Right cardiac atrium (tissue), 5 donors: ENCODE measurements at places on chromosomes 2 and 18.

- DNase-seq: no peak
Measured at GRCh38 chr2:166942377-166942776, 54.1 kb downstream of the XIRP2 start.

- DNase-seq: no peak
Measured at GRCh38 chr2:232949016-232949415, 64.0 kb downstream of the NGEF start.

DNA sequence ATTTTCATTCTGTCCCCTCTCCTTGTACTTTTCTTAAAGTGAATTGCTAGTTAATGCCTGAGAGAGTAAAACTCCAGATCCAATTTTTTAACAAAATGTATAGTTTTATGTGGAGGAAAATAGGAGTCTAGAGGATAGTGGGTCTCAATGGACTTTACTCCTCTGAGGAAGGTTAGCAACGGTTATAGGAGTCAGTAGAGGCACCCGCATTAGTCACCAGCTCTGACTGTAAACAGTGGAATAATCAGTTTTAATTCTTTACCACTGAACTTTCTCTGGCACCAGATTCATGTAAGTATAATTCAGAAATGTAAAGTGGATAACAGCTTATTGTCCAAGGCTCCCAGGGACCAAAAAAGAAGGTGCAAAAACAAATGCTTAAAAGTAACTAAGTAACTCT lies 38.7 kb upstream of the HNMT start:
- no peak for DNase-seq

DNA sequence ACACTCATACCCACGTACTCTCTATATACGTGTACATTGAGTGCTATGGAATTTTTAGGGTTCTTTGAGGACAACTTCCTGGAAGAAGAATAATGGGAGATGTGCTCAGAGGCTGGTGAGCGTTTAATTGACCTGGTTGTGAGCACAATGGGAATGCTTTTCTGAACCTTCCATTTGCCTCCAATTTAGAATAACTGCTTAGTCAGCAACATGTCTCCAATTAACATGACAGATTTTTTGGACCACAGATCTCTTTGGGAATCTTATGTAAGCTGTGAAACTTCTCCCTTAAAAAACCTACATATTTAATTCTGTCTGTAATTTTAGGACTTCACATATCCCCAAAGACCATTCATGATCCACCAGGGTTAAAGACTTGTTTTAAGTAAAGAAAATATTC lies 166.7 kb upstream of the TNP1 start:
- no peak for DNase-seq

DNA sequence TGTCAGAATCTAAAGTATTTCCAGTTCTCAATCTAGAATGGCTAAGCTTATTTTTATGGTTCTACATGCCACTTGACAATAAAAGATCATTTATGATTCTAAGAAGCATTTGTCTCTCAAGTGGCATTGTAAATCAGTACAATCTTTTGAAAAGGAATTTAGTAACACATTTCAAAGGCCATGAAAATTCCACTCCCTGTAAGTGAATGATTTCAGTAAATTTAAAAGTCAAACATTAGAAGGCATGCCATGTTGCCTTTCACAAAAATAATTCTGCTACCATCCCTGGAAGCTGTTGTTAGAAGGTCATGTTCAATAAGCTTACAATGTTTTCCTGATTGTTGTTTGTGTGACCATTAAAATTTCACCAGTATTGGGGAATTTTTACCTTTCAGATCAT lies 142.9 kb downstream of the RPIA start:
- DNase-seq: no peak

GRCh38 chr2:153373510-153374279 lies 104.9 kb downstream of the RPRM start:
- no peak for DNase-seq

GRCh38 chr2:239928391-239929350 lies 96.5 kb downstream of the NDUFA10 start:
- DNase-seq: no peak

GRCh38 chr2:145235312-145235711 lies 715.4 kb upstream of the ZEB2 start:
- no peak for DNase-seq

- no peak for DNase-seq
Measured at GRCh38 chr2:111675419-111676194, 208.4 kb downstream of the ANAPC1 start.

DNA sequence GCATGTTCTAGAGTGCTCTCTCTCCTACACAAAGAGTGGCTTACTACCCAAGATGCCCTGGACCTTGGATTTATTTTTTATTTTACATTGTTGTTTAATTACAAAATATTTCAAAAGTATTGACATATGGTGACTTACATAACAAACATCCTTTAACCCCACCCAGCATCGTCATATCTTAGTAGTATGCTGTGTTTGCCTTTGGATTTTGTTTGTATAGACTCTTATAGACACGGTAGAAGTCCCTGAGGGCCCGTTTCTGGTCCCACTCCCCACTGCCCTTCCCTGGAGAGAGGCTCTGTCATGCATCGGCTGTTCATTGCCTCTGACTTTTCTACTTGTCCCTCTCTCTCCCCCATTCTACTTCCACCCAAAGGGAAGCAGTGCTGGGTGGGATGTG lies 112.0 kb downstream of the ZBTB7C start:
- DNase-seq: no peak

- no peak for DNase-seq
Measured at GRCh38 chr2:41854227-41854626, 193.6 kb upstream of the PKDCC start.
